ENCODE measurements at places on chromosomes 1 and 21. TPM values are rescaled to one million over a fixed set of nuclear protein-coding genes. Genes with fewer than 3 reads are reported as not detected.

The TNNI3K gene
- 1.1 TPM for polyA plus RNA-seq

DNA sequence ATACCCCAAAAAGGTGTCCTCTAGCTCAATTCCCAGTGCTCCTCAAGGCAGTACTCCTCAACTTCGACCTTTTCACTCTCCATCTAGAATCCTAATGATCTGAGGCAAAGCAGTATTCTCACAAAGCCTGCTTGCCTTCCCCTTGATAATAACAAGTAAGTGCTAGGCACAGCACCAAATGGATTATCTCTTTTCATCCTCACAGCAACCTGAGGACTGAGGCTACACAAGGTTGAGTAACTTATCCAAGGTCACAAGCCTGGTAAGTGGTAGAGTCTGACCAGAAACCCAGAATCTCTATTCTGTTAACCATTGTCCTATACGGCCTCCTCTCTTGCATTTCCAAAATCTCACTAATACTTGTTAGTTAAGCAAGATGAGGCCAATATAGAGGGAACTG is 5.1 kb downstream of the SYDE2 start:
- no peak for DNase-seq

- DNase-seq: no peak
These were observed 69.9 kb upstream of the ADGRL2 start for GRCh38 chr1:81730881-81731280.

GRCh38 chr1:234617986-234618736 is 8.2 kb upstream of the IRF2BP2 start:
- no peak for DNase-seq

The RHEX gene
- 0.45 TPM for polyA plus RNA-seq

The SLC2A5 gene
- polyA plus RNA-seq: 87.3 TPM

DNA sequence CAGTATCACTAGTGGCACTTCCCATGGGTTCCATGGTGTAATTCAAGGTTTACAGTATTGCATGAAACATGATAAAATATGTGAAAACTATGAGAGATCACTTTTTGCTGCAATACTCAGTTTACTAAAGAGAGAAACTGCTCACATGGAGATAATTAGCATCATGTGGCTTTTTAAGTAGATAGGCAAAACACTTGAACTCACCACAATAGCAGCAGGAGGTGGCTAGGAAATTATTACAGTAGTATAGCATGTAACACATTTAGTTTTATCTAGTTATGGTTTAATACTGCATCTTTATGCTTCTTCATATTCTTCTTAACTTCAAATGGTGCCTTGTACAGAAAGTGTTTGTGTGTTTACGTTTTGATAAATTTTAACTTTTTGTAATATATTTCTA is 698.5 kb upstream of the BRINP3 start:
- DNase-seq: no peak

All from large intestine (tissue), 12 donors.